Thymus (tissue), 14 donors: ENCODE measurements at places on chromosomes 4 and X.

GRCh38 chrX:76159453-76159852 is 13.4 kb upstream of the PBDC1 start:
- no peak for DNase-seq

DNA sequence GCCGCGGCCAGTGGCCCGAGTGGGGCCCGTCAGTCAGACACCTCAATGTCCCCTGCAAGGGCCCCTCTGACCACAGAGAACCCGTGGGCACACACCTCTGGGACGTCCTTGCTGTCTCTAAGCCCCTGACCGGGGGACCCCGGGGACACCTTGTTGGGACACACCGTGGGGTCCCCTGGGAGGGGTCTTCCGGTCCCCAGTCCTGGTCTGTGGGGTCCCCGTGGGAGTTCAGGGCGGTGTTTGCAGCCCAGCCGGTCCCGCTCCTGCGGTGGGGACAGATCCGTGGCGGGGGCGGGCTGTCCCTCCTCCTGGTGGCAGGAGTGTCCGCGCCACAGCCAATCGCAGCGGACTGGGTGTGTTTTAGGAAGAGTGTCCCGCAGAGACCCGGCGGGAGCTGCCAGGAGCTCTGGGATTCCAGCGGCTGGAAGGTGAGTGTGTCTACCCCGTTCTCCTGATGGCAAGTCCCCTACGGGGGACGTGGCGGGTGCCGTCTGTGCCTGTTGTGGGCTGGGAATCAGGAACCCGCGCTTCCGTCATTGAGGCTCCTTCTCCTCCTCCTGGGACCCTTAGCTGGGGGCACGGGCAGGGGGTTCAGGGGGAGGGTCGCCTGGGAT is 5.1 kb upstream of the PLCXD1 start:
- DNase-seq, result no peak

DNA sequence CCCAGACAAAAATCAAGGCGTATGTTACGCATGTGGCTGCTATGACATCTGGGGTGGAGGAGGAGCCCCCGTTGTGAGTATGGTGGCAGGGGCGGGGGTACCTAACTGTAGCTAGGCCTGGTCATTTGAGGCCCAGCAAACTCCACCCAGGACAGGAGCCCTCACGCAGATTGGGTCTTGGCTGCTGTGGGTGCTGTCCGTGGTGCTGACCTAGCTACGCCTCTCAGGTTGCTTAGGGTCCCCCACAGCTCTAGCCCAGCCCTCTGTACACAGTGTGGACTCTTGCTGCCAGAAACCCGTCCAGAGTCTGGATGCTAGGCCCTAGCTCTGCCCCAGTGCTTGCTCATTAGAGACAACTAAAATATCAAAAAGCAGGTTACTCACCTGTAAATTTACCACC is 146.7 kb upstream of the PSAPL1 start:
- DNase-seq, result no peak

GRCh38 chrX:64580035-64580434 is 184.8 kb upstream of the MTMR8 start:
- no peak for DNase-seq

DNA sequence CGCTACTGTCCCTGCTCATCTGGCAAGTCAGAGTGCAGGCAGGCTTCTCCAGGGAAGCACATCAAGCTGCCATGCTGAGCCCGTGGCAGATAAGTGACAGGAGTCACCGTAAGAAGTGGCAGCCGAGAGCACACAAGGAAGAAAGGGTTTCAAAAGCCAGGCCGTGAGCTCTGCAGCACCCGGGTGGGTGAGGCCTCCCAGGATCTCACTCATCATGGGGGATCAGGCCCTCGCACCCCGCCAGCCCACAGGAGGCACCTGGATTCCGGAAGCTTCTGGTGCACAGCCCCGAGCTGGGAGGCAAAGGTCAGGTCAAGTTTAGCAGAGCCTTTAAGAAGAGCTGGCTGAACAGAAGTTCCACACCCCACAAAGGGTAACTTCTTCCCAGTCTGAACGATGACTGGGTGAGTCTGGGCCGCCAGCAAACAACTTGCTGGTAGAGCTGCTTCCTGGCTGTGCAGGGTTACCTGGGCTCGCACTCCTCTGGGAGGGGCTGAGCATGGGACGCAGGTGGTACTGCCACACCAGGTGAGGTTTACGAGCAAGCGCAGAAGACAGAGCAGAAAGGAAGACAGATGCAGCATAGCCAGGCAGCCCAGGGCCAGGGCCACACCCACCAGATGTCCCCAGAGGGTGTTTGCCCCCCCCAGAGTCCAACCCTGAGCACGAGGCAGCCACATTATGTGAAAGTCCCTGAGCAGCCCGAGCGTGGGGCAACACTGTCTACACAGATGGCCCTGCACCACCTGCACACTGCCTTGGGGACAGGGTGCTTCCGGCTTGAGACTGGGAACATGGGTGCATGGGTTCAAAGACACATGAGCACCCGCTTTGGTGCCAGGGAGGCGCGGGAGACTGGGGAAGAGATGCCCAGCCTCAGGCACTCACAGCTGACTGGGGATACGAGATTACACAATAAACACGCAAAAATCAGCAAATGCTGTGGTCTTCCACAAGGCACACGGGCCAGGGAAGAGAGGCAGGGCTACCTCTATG is 7.7 kb downstream of the CCNQ start:
- DNase-seq, result no peak

DNA sequence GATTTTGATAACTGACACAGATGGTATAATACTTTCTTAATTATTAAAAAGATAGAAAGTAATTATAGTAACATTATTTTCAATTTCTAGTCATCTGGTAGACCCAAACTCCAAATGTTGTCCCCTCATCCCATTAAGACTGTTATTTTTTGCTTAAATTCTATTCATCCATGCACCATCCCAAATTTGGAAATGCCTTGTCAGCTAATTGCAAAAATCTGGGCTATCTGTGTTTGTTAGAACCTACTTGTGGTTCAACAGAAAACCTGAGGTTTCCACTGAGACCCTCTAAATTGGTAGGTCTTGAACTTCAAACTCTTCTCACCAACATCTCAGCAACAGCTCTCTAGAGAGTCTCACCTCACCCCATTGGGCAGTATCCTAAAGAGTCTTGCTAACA is 172.2 kb upstream of the ADGRL3 start:
- no peak for DNase-seq

DNA sequence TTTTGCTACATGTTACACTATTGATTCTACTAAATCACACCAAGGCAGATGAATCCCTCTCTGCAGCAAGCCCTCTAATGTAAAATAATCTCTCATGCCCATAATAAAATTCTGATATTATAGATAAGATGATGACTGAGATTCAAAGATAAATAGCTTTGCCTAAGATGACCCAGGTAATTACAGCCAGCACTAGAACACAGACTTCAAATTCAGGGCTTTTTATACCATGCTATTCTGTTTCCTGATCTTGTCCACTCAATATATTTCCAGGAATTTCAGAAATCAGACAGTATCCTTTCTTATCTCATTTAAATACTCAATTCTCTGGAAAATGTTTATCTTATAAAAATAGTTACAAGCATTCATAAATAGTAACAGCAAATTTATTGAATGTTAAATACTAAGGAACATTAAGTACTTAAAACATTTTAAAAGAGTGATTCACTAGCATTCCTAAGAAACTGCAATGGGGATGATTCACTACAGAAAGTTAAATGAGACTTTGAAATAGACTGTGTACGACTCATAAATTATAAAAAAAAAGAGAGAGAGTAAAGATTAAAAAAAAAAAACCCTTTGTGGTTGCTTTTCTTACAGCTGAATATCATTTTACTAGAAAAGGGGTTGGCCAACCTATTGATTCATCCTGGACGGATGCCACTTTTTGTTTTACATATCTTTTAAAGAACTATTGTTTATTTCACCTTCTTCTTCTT is 45.8 kb upstream of the IL21 start:
- DNase-seq, result no peak

DNA sequence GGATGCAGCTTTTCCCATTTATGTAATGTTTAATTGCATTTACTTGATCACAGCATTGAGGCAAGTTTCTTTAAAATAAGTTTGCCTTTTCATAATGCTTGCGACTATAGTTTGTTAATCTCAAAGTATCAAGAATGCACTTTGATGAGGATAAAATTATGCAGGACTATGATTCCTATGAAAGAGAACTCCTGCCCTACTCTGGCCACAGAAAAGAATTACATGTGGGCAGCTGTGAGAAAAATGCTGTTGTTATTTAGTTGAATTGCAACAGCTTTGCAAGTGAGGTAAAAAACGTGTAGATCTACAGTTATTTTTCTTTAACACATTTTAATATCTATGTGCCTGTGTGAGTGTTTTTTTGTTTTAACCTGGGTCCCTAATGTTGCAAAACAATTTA is 12.5 kb upstream of the OSTC start:
- no peak for DNase-seq

DNA sequence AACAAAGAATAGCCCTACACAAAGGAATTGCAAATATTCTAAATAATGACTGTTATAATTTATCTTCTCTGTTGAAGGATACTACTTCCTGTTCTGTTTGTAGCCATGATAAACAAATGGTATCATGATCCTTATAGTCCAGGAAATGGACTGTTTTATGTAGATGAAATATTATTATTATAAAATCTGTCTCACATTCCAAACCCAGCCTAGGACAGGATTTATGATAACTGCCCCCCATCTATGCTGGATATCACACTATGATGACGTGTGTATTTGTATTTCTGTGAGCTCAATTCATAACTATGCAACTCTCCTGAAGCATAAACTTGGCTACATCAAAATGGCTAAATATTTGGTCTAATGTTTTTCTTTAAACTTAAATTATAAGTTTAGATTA is 21.3 kb downstream of the DMD start:
- DNase-seq, result no peak

DNA sequence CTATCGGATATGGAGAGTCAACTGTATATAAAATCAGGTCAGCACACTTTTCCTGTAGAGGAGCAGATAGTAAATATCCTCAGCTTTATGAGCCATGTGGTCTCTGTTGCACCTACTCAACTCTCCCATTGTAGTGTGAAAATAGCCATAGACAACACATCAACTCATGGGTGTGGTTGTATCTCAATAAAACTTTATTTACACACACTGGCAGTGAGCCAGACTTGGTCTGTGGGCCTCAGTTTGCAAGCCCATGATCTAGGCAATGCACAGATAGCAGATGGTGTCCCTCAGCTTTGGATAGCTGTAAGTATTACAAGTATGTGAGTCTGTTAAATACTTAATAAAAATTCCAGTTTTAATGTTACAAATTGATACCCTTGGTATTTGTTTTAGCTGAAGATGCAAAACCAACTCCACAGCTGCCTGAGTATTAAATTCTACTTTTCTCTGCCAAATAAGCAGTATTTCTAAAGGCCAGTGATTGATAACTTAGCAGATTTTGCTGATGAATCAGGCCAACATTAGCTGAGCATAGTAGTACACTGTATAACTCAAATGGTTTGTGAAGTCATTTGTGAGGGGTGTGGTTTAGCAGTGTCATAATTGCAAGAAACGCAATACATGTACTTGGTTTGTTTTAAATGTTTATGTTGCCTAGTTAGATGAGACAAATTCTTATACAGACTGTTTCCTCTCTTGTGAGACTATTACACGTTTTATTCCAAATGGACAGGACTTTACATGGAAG is 87.3 kb downstream of the GPR143 start:
- no peak for DNase-seq

DNA sequence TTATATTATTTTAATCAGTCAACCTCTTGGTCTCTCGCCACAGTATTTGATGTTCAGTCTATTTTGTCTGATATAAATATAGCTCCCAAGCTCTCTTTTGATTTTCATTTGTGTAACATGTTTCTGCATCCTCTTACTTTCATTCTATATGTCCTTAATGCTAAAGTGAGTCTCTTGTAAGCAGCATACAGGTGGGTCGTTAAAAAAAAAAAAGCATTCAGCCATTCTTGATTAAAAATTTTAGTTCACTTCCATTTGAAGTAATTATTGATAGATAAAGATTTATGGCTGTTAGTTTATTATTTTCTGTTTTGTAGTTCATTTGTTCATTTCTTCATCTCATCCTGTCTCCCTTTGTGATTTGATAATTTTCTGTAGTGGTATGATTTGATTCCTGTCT is 229.1 kb downstream of the GUCY2F start:
- no peak for DNase-seq

- no peak for DNase-seq
Measured at GRCh38 chr4:113064244-113064643, 14.8 kb downstream of the ANK2 start.

- no peak for DNase-seq
Measured at GRCh38 chr4:59712470-59712869, 1487.7 kb upstream of the ADGRL3 start.

- DNase-seq, result no peak
Measured at GRCh38 chr4:20629186-20630106, 70.8 kb upstream of the PACRGL start.

- DNase-seq, result no peak
Measured at GRCh38 chr4:38149997-38150671, 189.9 kb downstream of the PTTG2 start.

DNA sequence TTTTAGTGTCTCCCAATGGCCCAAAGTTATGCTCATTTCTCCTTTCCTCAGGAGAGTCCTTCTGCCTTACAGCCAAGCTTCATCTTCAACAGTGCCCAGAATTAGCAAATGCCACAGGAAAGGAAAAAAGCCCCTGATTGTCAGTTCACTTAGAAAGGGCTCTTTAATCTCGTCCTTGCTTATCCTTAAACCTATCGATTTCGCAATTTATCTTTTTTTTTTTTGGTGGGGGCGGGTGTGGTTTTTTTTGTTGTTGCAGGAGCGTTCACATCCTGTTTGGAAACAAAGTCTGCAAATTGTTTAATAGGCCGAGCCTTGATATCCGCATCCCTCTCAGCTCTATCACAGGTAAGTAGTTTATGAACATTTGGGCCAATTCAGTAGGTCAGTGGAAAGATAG is 20.2 kb downstream of the TRPC5OS start:
- no peak for DNase-seq

GRCh38 chr4:33134366-33134765 is 2414.2 kb downstream of the PCDH7 start:
- no peak for DNase-seq

GRCh38 chr4:13455411-13455810 is 28.7 kb downstream of the RAB28 start:
- no peak for DNase-seq

- DNase-seq, result no peak
Measured at GRCh38 chr4:92234393-92235176, 69.2 kb upstream of the GRID2 start.

GRCh38 chrX:133838761-133839676 is 146.4 kb downstream of the GPC3 start:
- DNase-seq, result peak; percentile 15

DNA sequence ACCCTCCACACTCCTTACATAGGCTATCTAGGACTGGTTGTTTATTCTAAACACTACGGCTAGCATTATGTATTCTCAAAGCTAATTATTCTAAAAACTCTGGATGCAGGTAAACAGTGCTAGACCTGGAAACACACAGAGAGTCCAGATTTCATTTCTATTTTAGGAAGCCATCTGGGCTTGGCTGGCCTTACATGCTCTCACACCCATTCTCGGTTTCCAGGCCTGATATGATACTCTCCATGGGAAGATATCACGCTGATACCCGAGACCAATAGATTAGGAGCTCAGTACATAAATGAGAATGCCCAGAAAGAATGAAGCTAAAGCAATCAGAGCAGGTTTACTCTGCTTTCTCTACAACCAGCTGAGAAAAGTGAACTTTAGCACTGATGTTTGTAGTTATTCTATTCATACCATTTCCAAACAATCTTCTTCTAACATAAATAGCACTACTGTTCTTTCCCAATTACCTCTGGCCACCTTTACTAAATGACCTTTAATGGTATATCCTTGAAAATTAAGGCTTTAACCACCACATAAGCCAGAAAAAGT is 973.3 kb downstream of the PCDH18 start:
- no peak for DNase-seq
